ENCODE measurements at places on chromosomes 6 and 20.

GRCh38 chr6:135298455-135298854 is 117.3 kb downstream of the MYB start:
- no peak for DNase-seq

- no peak for DNase-seq
Observed at GRCh38 chr6:98636941-98637340, 197.4 kb upstream of the POU3F2 start.

DNA sequence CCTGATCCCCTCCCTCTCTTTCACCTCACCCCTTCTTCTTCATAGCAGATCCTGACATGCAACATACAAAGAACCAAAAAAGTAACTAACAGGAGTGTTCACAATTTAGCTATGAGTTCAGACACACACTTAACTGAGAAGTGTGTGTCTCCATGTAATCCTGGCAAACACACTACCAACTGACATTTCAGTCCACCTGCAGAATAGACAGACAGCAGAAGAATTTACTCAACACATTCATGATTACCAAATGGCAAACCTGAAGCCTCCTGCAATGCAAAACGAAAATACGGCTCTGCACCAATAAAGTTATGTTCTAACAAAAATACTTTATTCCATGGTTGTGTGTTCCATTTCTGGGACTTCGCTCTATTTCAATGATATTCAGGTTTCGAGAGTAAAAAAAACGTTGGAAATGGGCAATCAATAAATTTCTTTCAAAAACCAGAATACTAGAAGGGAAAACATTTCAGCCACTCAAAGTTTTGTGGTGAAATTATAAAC is 2.6 kb downstream of the BACH2 start:
- no peak for DNase-seq

- DNase-seq = no peak
Observed at GRCh38 chr6:24923885-24924401, 11.8 kb downstream of the RIPOR2 start.

DNA sequence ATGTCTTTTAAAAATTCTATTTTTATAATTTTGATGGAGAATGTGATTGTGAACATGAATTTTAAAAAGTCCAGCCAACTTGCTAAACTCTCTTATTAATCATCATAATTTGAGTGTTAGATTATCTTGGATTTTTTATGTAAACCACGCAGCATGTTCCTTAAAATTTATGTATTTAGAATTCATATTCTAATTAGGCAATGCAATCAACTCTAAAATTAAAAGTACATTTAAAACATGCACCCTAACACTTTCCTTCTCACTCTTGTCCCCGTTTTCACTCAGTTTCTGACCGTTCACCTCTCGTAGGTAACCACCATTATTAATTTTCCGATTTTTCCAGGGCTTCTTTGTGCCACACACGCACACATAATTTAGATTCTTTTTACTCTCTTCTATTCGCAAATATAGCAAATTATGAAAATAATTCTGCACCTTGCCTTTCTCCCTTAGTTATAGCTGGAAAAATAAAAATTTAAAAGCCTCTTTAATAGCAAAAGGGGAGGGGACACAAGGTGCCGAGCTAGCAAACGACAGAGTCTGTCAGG is 329 bp upstream of the ZKSCAN3 start:
- DNase-seq = no peak

Data from brain pericyte (primary cell).